GM18507 (cell line): ENCODE measurements at places on chromosomes 16 and 17.

DNA sequence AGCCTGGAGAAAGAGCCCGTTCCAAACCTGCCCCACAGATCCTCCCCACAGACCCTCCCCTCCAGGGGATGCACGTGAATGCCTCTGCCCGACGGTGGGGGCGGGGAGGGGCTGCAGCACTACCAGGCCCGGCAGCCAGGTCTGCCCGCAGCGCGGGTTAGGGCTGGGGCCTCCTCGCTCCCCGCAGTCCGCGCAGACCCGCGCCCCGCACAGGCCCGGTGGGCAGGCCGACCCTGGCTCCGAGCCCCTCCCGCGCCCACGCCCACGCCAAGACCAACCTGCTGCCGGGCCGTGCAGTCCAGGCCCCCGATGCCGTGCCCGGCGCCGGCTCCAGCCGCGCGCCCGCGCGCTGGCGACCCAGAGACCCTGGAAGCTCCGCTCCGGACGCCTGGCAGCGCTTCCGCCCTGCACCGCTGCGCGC is at the start of gene RPUSD1:
RPUSD1 (minus strand) TSS at position 404 of the 421 bp plus-strand sequence. CDS start 644 bp downstream, outside the sequence.
- no peak for DNase-seq

GRCh38 chr17:79925242-79925957 is 86.2 kb upstream of the CBX4 start:
- no peak for DNase-seq

DNA sequence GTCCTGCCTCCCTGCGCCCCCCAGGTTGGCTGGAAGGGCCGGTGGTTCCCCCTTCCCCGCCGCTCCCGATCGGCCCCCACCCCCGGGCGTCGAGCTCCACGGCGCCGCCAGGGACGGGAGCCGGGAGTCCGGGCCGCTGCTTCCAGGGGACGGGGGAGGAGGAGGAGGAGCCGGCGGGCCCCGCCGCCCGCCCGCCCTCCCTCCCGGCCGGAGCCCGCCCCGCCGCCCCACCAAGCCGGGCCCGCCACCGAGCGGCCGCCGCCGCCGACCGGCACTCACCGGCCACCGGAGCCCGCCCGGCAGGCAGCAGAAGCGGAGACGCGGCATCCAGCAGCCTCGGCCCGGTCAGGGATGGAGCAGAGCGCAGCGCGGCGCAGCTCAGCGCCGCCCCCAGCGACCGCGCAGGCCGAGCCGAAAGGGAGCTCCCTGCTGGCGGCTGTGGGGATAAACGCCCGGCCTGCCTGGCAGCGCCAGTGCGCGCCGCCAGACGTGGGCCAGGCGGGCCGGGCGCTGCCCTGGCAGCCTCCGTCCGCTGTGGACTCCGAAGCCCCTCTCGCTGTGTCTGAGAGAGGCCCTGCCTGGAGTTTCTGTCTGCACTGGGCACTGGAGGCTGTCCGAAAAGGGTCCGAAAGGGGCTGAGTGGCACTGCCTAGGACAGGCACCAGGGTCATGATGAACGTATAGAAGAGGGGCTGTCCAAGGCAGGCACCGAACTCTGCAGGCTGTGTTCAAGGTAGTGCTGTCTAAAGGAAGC is at the start of gene MYO18A:
MYO18A (minus strand) TSS at position 365 of the 754 bp plus-strand sequence. CDS start 13,458 bp downstream, outside the sequence.
- DNase-seq: peak; percentile 87

- DNase-seq: no peak
These were observed 133.9 kb downstream of the SPACA3 start for GRCh38 chr17:33125552-33125950.

GRCh38 chr16:89697616-89698331 is 3.7 kb downstream of the SPATA2L start:
- DNase-seq: no peak

DNA sequence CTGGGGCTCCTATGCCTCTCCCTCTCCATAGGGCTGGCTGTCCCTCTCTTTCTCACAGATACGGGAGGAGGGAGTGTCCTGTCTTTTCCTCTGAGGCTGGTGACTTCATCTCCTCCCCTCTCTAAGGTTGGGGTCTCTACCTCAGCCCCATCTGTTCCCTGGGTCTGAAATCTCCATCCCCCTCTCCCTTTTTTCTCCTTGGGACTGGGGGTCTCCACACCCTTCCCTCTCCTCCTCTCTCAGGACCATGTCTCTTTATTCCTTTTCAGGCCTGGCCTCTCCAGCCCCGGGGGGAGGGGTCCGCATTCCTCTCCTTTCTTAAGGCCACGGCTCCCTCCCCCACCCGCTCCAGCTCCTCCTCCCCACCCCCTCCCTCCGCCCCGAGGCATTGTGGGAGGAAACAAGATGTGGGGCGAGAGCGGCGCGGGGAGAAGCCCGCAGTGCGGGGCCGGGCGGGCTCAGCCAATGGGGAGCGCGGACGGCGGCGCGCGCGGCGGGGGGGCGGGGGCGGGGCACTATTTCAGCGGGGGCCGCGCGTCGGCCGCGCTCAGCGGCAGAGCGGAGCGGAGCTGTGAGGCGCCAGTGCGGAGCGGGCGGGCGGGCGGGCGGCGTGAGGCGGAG is at the start of gene DYNLL2:
DYNLL2 (plus strand) TSS at position 550 of the 621 bp plus-strand sequence. CDS start 3,672 bp downstream, outside the sequence.
- DNase-seq: peak; percentile 86

- DNase-seq: no peak
These were observed 9.3 kb downstream of the PDE6G start for GRCh38 chr17:81646869-81647600.

DNA sequence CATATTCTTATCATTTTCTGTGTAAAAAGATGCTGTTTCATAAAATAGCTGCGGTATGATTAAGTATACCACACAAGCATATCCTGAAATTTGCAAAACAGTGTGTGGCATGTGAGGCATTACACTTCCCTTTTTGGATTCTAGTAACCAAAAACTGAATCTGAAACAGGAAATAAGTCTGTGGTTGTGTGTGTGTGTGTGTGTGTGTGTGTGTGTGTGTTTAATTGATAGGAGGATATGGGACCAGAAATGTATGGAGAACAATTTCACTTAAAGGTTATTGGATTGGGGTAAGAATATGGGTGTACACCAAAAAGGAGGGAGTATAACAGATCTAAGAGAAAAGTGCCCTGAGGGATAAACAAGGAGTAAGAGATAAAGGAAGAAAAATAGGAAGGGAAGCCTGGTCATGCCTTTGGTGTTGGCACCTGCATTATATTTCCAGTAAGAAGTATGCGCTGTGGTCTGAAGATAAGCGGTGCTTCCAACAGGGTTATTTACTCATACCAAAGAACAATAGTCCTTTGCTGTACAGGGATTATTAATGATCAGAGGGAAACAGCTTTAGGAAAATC is 4.0 kb downstream of the LYRM1 start:
- DNase-seq: no peak

DNA sequence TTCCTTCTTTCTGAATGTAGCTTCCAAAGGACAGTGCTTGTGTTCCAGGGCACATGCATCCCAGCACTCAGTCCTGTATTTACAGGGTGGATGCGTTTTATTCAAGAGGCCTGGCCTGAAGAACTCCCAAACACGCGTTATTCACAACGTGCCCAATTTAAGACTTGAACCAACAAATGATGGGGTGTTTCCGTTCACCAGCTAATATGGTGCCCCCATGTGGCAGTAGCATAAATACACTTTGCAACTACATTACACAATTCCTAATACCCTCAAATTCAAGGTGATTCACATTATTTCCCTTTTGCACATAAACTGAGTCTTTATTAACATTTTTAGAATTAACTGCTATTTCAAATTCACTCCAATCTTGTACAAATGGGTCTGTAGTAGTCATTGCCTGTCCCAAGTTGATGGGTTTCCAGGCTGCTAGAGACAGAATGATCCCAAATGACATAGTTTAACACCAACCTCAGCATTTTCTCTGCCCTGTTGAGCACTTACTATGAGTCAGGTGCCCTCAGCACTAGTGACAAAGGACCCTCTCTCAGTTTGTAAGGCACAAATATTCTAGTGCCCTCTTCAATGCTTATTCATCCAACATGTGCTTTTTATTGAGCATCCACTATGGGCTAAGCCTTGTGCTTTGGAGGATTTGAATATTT is 26.9 kb downstream of the HSD17B2 start:
- peak; percentile 18 for DNase-seq

GRCh38 chr17:15261258-15261801 is 3.8 kb downstream of the PMP22 start:
- DNase-seq: no peak

DNA sequence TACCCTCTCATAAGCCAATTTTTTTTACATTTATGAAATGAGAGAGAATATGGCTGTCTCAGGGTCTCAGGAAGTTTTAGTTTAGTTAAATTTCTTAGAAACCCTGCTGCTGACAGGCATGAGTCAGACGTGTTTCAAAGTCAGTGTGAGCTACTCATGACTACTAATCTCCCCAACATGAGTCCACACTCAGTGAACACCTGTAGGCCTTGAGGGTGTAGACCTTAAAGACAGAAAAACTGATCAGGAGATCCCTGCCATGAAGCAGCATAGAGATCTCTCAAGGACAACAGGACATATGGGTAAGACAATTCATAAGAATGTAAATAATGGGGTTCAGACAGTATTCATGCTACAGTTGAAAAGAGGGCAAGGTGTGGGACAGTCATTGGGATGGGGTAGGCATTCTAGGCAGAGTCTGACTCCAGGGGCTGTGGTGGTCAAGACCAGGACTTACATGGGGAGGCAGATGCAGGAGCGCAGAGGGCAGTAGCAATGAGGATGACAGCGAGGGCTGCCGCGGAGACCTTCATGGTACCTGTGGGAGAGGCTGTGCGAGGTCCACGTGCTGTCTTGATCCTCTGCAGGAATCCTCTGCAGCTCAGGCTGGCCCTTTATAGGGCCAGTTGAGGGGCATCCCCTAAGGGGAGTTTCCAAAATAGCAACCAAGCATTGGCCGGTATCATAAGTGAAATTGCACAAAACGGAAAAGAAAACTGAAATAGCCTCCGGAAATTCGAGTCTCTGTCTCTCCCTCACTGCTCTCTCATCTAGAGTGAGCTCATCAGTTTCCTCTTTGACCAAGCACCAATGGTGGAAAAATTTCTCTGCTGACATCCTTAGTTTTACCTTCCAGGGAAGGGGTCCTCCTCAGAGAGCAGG is at the start of gene CCL5:
CCL5 (minus strand) TSS at position 588 of the 882 bp plus-strand sequence.
- DNase-seq: peak; percentile 76

GRCh38 chr16:80167657-80168390 is 373.0 kb upstream of the DYNLRB2 start:
- DNase-seq: no peak

GRCh38 chr16:77468831-77469230 is 34.0 kb upstream of the ADAMTS18 start:
- DNase-seq: no peak

GRCh38 chr16:66470556-66470955 is 43.5 kb downstream of the BEAN1 start:
- no peak for DNase-seq

GRCh38 chr16:59463776-59464175 is 729.7 kb upstream of the GOT2 start:
- DNase-seq: no peak

GRCh38 chr16:69762814-69763598 is 874 bp downstream of the WWP2 start:
- no peak for DNase-seq

DNA sequence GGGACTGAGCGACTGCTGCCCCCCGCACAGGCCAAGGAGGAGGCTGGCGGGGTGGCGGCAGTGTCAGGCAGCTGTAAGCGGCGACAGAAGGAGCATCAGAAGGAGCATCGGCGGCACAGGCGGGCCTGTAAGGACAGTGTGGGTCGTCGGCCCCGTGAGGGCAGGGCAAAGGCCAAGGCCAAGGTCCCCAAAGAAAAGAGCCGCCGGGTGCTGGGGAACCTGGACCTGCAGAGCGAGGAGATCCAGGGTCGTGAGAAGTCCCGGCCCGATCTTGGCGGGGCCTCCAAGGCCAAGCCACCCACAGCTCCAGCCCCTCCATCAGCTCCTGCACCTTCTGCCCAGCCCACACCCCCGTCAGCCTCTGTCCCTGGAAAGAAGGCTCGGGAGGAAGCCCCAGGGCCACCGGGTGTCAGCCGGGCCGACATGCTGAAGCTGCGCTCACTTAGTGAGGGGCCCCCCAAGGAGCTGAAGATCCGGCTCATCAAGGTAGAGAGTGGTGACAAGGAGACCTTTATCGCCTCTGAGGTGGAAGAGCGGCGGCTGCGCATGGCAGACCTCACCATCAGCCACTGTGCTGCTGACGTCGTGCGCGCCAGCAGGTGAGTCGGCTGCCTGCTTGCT is 5.6 kb upstream of the TMEM88 start:
- no peak for DNase-seq

DNA sequence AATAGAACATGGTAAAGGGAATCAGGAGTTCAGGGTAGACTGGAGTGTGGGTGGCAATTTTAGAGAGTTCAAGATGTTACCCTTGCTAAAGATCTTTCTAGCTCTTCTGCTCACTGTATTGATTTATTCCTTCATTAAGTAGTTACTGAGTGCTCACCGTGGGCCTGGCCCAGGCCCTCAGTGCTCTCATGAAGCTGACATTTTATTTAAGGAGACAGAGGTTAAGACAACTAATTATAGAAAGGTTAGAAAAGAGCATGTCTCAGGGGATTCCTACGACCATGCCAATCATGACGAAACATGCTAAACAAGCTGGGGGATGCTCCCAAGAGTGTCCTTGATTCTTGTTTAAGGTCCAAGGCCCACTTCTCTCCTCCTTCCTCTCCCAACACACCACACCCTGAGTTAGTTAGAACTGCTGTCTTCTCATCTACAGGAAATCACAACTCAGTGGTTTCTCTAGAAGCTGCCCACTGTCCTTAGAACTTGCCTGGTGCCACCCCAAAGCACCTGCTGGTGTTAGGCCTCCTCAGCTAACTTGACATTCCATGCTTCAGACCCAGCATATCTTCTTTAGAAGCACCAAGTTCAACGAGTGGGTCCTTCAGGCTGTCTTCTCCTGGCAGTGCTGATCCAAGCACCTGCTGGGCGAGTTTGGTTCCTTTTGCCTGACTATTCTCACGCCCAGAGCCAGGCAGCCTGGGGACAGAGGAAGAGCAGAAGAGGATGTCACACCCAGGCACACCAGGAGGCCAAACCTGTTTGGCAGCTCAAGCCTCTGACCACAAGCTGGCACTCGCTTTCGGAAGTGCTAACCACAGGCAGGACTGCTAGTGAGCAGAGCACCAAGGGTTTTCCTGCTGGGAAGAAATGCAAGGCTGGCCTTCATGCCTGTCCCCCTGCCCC is 79.0 kb downstream of the GAS7 start:
- DNase-seq: no peak

- no peak for DNase-seq
These were observed 9.6 kb upstream of the LPCAT2 start for GRCh38 chr16:55499281-55499680.

- no peak for DNase-seq
These were observed 2.7 kb downstream of the C1QTNF1 start for GRCh38 chr17:79026376-79027273.

- DNase-seq: no peak
These were observed 16.3 kb upstream of the RBFOX1 start for GRCh38 chr16:7316281-7316888.

DNA sequence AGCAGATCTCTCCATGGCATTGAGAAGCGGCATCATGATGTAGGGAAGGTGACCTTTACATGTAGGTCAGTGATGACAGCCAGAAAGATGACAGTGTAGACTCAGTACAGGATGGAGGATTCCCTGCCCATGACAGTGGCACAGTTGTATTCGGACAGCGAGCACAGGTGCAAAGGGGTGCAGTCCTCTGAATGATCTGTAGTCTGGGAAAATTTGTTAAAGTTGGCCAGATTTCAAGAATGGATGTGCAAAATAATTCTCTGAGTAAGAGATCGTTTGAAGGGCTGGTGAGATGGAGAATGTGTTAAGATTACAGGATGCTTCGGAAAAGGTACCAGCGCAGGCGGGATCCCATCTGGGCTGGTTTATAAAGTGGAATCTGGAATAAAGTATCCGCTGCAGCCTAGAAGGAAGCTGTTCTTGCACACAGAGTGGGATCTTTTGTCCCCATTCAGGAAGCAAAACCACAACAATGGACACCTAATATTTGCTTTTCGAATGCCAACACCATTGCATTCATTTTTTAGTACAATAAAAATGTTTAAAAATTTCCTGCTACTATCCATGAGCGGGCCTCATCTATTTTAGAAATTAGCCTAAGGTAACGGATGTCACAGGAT is 101.2 kb downstream of the RPTOR start:
- no peak for DNase-seq
